Upper lobe of right lung (tissue), 1 donor: ENCODE measurements at places on chromosomes 11 and 22. TPM values are rescaled to one million over a fixed set of nuclear protein-coding genes. Genes with fewer than 3 reads are reported as not detected.

- peaks cover 29% of the 10 kb centered on the region for H3K4me1 ChIP-seq
- DNase-seq: no peak
- no peaks in the 10 kb centered on the region for H3K27me3 ChIP-seq
- no peak overlapping the region for H3K27ac ChIP-seq
- no peaks in the 10 kb centered on the region for H3K36me3 ChIP-seq
Observed at GRCh38 chr11:78397398-78397797, 20.2 kb downstream of the GAB2 start.

Gene LRRC4C
- total RNA-seq: 2.2 TPM

DNA sequence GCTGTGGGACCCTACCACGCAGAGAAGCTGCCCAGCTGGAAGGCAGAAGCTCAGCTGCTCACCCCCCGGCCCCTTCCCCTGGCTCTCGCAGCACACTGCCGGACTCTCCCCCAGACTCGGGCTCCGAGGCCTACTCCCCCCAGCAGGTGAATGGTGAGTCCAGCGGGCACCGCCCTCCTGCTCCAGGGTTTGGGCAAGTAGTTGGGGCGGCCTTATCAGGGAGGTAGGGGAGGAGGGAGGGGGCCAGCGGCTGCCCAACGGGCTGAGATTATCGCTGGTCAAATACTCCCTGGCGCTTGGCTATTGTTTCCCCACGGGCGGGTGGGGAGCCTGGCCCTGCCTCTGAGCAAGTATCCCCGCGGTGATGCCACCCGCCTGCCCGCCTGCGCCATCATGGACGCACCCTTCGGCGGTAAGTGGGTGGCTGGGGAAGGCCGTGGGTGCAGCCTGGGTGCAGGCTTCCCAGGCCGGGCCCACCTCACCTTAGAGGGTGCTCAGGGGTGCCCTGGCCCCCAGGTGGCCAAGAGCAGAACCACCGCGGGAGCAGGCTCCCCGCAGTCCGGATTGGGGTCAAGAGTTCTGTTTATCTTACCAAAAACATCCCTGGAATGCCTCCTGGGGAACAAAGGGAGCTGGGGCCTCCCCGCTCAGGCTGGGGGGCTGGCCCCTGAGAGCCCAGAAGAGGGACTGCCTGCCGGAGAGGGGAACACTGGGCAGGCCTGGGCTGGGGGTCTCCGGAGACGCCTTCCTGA lies 16.9 kb downstream of the MYRF start:
- peak overlapping the region; percentile 63 for H3K27ac ChIP-seq
- H3K4me1 ChIP-seq: peaks cover 2% of the 10 kb centered on the region
- DNase-seq: peak; percentile 74
- no peaks in the 10 kb centered on the region for H3K36me3 ChIP-seq
- H3K4me3 ChIP-seq: no peak overlapping the region

Gene P2RX6
- 2.2 TPM for total RNA-seq
